ENCODE measurements at places on chromosomes 2 and 18. TPM values are rescaled to one million over a fixed set of nuclear protein-coding genes. Genes with fewer than 3 reads are reported as not detected.

- no peak for DNase-seq
These were observed 6.3 kb upstream of the RALBP1 start for GRCh38 chr18:9468998-9469397.

DNA sequence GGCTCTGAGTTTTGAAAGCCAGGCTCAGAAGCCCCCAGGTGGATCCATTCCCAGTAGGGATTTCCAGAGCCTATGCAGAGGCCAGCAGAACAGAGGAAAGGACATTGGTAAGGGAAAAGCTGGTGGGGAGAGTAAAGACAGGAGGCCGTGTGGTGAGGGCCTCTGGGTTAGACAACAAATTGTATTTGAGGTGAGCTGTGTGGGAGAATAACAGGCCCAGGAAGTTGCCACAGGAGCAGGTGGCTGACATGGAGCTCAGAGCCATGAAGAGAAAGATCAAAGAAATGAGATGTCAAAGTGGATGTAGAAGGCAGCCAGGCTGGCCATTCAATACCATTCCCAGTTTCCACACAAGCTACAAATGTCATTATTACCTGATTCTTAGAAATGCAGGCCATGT is 8.8 kb downstream of the BUB1 start:
- DNase-seq = no peak

- DNase-seq = no peak
These were observed 12.6 kb upstream of the GALM start for GRCh38 chr2:38653380-38653714.

SP140L gene
- polyA plus RNA-seq = 5.4 TPM

PIEZO2 gene
- polyA plus RNA-seq = 31.0 TPM

LDLRAD4 gene
- 9.3 TPM for polyA plus RNA-seq

DNA sequence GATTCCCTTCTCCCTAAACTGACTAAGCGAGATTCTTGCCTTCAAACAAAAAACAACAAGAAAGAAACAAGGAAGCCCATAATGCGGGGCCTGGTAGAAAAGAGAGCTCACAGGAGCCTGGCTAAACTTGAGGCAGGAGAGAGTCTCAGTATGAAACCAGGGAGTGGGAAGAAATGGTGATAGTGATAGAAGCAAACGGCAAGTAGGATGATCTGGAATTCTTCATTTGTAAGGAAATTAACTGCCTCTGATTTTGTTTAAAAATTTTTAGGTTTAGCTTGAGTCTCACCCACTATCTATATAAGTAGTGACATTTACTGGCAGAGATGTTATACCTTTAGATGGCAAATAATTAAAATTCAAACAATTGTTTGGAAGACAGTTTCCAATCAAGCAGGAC is 1356.5 kb upstream of the LRRTM1 start:
- DNase-seq = no peak

CSRNP3 gene
- 9.4 TPM for polyA plus RNA-seq

- DNase-seq = no peak
These were observed at the start of gene DHRS9 for GRCh38 chr2:169069341-169069740. DHRS9 (plus strand) TSS chr2:169069563; CDS start chr2:169081582, 12,019 bp downstream.

- no peak for DNase-seq
These were observed 13.5 kb downstream of the INPP4A start for GRCh38 chr2:98458207-98458606.

GRCh38 chr18:47174545-47175116 is 1.5 kb downstream of the IER3IP1 start:
- DNase-seq = no peak

GRCh38 chr2:220478305-220479058 is 851.1 kb downstream of the SLC4A3 start:
- DNase-seq = no peak

DNA sequence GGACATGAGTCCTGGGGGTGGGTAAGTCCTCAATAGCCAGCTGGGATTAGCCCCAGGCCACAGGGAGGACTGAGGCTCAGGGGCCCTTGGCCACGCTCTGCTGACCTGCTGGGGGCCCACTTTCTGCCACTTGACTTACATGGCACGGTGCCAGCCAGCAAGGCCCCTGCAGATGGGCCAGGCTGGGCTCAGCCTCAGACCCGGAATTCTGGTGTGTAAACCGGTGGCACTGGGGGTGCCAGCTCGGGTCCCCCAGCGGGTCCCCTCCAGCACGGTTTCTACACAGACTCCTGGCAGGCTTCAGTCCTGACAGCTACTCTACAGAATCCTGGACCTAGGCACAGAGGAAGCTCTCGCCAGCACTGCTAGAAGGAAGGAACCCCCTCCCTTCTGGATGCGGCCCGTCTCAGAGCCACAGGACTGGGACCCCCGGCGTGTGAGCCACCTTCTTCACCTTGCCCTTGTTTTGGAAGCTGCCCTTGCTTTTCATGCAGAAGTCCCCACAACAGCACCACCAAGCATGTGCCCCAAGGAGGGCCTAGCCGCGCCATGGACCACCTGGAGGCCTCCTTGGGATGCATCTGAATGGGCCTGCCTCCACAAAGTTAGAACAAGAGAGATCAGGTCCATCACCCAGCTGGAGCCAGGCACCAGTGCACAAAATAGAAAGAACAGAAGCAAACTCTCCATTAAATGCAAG is 8.0 kb downstream of the HDAC4 start:
- no peak for DNase-seq

DNA sequence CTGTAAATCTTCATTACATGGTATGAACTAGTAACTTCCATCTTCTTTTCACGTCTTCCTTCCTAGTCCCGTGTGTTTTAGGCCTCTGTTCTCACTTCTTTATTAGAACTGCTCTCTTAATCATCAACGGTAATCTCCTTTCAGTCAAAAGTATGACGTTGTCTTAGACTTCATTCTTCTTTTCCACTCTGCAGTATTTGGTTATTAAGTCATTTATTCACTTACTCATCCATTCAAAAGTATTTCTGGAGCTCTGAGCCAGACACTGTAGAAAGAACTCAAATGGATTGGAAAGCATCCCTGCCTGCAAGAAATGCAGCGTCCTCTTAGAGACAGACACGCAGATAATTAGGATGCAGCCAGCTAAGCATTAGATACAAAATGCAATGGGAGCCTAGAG is 494.6 kb upstream of the NRP2 start:
- DNase-seq = no peak
